ENCODE measurements at places on chromosomes 2 and 18.

DNA sequence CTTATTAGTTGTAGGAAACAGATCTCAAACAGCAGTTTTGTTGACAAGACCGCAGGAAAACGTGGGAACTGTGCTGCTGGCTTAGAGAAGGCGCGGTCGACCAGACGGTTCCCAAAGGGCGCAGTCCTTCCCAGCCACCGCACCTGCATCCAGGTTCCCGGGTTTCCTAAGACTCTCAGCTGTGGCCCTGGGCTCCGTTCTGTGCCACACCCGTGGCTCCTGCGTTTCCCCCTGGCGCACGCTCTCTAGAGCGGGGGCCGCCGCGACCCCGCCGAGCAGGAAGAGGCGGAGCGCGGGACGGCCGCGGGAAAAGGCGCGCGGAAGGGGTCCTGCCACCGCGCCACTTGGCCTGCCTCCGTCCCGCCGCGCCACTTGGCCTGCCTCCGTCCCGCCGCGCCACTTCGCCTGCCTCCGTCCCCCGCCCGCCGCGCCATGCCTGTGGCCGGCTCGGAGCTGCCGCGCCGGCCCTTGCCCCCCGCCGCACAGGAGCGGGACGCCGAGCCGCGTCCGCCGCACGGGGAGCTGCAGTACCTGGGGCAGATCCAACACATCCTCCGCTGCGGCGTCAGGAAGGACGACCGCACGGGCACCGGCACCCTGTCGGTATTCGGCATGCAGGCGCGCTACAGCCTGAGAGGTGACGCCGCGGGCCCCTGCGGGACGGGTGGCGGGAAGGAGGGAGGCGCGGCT is at the start of gene TYMS:
TSS of gene TYMS (plus strand) at position 343 of the 690 bp plus-strand sequence. CDS start at position 433, 90 bp downstream.
- DNase-seq: peak; percentile 79

DNA sequence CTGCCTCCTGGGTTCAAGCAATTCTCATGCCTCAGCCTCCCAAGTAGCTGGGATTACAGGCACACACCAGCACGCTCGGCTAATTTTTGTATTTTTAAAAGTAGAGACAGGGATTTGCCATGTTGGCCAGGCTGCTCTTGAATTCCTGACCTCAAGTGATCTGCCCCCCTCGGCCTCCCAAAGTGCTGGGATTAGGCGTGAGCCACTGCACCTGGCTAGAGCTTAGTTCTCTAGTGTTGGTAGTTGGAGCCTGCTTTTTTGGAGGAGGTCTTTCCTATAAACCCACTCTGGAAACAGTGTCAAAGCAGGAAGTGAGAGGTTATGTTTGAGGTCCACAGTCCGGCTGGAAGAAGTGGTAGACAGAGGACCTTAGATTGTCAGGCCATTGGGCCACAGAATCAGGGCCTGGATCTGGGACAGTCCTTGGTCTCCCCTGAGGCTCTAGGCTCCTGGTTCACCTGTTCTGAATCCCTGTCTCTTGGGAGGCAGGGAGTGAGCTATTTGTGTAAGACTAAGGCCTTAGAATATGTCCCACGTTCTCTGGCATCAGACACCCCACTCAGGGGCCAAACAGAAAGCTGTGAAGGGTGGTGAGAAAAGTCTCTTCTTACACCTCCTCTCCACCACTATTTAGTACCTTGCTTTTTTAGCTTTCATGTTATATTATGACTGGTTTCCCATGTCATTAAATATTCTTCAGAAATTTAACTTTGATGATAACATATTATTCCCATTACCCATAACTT is 34.5 kb downstream of the PCBP1 start:
- DNase-seq: no peak

DNA sequence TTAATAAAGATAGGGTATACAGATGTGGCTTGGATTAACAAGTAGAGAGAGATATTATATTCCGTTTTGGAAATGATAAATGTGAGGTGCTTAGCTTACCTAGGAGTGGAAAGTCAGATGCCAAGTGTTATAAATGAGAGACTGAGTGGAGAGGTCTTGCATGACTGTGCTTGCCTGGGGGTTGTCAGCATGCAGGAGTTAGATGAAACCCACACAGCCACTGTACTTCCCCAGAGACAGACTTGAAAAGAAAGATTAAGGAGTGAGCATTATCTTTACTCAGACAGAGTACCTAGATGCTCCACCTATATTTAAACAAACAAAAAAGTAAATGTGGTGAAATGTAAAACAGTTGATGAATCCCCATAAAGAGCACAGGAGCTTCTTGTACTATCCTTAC is 482.7 kb downstream of the RIT2 start:
- DNase-seq: no peak

DNA sequence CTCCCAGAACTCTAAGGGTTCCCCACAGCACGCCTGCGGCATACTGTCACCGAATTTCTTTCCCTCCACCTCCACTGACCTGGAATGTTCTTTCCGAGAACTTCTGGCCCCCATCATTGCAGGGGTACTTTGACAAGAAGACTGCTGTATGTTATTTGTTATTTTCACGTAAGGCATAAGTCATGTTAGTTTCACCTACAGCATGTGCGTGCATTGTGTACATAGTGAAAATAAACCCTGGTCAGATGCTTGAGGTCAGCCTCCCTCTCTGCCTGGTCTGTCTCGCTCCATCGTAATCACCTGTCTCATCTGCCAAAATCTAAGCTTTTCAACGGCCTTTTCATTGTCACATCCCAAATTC is 4.1 kb downstream of the ABCG8 start:
- no peak for DNase-seq

DNA sequence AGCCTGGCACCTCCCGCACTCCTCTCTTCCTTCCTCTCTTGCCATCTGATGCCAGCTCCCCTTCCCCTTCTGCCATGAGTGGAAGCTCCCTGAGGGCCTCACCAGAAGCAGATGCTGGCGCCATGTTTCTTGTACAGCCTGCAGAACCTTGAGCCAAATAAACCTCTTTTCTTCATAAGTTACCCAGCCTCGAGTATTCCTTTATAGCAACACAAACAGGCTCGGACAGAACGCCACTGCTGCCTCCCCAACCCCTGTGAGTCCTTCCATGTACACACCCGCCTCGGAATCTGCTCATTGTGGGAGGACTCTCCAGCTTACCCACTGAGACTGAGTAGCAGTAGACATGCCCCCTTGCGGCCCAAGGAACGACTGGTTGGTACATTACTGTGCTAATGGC is 8.3 kb upstream of the RPS7 start:
- DNase-seq: no peak

DNA sequence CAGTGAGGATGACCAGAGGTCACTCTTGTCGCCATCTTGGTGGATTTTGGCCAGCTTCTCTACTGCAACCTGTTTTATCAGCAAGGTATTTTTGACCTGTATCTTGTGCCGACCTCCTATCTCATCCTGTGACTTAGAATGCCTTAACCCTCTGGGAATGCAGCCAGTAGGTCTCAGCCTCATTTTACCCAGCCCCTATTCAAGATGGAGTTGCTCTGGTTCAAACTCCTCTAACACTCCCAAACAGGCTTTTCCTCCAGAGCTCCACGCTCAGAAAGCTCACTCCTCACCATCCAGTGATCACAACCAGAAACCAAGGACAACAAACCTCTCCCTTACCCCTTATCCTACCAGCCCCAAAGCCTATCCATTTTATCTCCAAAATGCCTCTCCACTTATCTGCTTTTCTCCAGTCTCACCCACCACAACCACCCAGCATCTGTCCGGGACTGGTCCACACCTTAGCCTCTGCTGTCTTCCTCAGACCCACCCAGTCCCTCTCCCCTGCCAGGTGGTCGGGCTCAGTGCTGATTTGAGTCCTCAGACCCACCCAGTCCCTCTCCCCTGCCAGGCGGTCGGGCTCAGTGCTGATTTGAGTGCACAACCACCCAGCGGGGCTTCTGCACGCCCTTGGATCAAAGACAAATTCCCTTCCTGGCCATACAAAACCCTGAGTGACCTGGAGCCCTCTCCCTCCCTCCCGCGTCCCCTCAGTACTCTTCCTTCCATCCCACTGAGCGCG is 11.7 kb upstream of the SMAD7 start:
- DNase-seq: no peak
